AG09319 (cell line): ENCODE measurements at places on chromosomes 2 and 18.

- no peak for DNase-seq
These were observed 311.1 kb downstream of the NR4A2 start for GRCh38 chr2:156021146-156022040.

DNA sequence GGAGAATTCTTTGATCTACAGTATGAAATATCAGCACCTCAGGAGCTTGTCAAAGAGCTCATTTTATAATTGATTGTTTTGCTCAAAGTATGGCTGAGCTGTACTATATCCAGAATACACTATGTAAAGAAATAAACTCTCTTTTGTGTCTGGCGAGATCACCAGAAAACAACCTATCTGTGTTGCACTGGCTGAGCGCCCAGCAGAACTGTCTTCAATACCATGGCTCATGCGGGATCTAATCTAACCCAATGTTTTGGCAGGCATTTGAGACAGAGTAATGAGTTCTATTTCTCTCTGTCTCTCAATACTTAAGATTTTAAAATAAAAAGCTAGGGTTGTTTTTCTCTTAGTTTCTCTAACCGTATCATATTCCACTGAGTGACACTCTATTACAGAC, 192.4 kb downstream of the L3MBTL4 start:
- DNase-seq, result no peak

DNA sequence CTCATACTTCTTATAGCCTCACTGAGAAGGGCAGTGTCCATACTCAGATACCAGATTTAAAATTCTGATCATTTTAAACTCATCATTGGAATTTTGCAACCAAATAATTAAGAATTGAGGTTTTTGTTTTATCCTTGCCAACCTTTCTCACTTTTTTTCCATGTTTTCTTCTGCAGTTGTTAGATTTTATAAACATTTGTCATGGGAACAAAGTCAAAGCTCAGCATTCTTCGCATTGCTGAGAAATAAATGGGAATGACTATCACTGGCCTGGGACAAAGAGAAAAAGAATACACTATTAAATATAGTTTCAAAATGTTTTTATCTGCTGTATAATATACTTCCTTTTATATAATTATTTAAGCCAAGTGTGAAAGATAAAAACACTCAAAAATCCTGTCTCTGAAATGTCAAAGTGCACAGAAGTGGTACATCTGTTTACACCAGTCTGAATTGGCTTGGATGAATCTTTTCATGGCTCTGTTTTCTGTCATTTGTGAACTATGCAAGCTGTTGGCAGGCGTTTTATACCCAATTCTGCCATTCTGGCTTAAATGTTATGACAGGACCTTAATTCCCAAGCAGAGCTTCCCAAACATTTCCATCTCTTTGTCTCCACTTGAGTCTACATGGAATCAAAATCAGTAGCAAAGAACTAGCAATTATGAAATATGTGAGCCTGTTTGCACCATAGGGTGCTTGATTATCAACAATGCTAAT, 249.3 kb upstream of the SYT4 start:
- no peak for DNase-seq

DNA sequence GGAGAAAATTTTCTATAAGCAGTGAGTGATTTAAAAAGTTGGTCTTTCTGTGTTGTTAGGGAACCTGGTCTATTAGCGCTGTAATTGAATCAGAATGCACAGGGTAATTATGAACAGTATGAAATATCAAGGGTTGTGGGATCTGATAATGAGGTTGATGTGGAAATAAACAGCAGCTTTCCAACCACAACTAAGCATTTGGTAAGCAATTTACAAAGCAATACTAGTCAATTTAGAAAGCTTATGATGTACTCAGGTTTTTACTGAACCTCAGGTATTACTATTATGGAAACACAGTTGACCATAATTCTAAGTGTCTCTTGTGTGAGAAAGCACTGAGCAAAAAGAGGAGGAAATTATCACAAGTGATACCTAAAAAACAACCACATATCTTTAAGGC, 11.0 kb upstream of the SMCHD1 start:
- no peak for DNase-seq

GRCh38 chr2:241241669-241242068, 53.2 kb downstream of the ANO7 start:
- no peak for DNase-seq

DNA sequence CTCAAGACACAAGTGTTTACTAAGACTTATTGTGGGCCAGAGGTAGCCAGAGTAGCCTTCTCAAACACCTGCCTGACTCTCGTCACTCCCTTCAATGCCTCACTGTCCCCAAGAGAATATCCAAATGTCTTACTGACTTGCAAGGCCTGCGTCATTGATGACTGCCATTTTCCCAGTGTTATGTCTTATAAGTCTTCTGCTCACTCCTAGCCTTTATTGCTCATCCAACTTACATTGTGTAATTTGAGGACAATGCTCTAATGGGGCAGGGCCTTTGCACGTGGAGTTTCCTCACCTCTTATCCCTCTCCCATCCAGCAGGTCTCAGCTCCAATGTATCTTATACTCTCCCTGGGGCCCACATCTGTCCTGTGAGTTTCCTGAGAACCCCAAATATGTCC, 10.1 kb upstream of the CD226 start:
- DNase-seq, result no peak

DNA sequence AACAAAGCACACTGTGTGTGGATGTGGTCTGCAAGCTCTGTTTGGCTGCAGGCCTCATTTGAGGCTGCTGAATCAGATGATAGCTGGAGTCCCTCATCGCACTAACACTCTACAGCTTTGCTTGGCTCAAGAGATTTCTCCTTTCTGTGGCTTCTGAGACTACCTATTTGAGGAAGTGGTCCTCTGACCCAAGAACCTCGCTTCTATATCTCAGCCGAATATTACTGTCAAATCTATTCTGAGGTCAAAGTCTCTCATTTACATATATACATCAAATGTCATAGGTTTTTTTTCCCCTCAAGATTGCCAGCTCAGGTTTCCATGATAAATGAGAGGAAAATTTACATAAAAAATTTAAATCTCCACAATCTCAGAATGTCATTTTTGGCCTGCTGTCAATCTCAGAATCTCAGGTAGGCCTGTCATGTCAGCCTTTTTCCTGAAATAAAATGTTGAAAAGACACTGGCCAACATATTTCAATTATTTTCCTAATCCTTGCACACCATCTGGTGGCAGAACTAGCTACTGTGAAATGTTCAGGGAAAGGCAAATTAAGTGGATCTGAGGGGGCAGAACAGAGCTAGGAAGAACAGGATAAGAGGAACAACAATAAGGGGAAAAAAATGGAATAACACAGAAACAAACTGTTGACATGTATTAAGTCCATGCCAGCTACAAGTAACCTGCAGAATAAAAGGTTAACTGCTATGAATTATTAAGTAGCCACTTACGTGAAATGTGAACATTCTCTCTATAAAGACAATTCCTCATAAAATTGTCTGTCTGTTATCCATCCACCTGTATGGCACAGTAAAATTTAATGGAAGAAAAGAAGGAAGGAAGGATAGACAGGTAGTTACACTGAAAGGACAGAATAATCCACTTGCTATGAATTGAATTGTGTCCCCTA, 39.3 kb downstream of the AP1S3 start:
- DNase-seq, result no peak

DNA sequence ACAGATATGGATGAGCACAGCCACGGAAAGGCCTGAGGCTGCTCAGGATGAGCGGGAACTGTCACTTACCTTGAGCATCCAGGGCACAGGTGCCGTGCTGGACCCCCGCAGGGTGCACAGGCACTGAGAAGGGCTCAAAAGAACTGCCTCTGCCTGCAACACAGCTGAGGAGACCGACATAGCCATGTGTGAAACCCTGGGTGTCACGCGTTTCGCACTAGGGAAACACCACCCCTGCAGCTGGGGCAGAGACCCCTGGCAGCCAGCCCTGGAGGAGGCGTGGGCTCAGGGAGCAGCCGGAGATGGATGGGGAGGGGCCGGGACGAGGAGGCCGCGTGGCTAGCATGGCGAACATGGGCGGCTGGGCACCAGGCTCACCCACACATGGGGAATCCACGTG, 228.9 kb downstream of the EIPR1 start:
- DNase-seq, result no peak

DNA sequence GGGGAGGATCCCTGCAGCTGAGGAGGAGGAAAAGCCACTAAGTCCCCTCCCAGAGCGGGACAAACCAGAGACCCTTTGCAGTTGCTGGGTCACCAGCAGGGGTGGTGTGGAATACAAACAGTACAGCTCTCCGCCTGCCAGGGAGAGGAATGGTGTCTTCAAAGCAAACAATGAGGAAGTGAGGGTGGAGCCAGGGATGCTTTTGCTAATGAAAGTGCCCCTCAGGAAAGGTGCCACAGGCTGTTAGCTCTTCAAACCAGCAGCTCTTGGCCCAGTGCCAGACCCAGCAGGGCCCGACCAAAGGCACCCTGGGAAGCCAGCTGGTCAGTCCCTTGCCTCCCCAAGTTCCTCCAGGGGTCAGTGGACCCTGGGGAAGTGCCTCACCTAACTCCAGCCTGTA, 102.8 kb downstream of the HIBCH start:
- DNase-seq, result no peak
